Fibroblast of lung (primary cell): ENCODE measurements at places on chromosomes 13 and 19. TPM values are rescaled to one million over a fixed set of nuclear protein-coding genes. Genes with fewer than 3 reads are reported as not detected.

- H3K4me1 ChIP-seq: peaks cover 6% of the 10 kb centered on the region
- no peak overlapping the region for H3K4me3 ChIP-seq
- H3K27me3 ChIP-seq: no peaks in the 10 kb centered on the region
- H3K36me3 ChIP-seq: no peaks in the 10 kb centered on the region
- H3K27ac ChIP-seq: no peak overlapping the region
- no peak for DNase-seq
These were observed 108.3 kb downstream of the POSTN start for GRCh38 chr13:37490176-37490779.

DNA sequence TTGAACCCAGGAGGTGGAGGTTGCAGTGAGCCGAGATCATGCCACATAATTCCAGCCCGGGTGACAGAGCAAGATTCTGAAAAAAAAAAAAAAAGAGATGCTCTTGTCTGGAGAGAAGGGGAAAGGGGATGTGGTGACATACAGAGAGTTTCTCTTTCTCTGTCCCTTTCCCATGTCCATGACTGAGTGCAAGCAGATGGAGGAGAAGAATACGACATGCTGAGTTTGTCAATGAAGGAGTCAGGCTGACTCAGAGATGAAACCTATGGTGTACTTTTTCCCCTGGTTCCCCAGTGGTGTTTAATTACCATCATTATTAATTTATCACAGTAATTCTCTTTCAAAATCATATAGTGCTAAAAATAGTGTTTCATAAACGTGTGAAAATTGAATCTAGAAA lies 448.8 kb downstream of the FOXO1 start:
- peak; percentile 12 for DNase-seq
- no peaks in the 10 kb centered on the region for H3K4me1 ChIP-seq
- H3K36me3 ChIP-seq: no peaks in the 10 kb centered on the region

GRCh38 chr13:31116224-31116623 lies 45.5 kb downstream of the HSPH1 start:
- no peaks in the 10 kb centered on the region for H3K36me3 ChIP-seq
- no peak for DNase-seq
- no peaks in the 10 kb centered on the region for H3K4me1 ChIP-seq
- no peak overlapping the region for H3K27ac ChIP-seq
- H3K27me3 ChIP-seq: peaks cover 40% of the 10 kb centered on the region

GRCh38 chr19:4541114-4541805 lies 1.4 kb upstream of the LRG1 start:
- no peaks in the 10 kb centered on the region for H3K36me3 ChIP-seq
- no peak overlapping the region for H3K4me3 ChIP-seq
- no peaks in the 10 kb centered on the region for H3K27me3 ChIP-seq
- no peak overlapping the region for H3K27ac ChIP-seq

DNA sequence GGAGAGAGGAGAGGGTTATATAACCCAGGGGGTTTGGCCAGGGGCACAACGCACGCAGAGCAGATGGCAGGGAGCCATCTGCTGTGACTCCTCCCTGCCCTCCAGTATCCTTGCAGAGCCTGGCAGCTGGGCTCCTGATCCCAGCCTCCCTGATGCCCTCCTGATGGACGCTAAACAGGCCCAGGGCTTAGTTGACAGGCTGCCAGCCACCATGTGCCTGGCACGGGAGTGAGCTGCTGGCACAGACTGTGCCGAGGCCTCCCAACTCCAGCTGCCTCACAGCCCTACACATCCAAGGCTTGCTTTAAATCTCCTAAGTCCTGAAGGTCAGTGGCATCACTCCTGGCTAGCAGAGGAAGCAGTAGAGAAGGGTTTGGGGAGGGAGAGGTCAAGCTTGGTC lies 16.7 kb downstream of the SYDE1 start:
- peak overlapping the region; percentile 25 for H3K27ac ChIP-seq
- DNase-seq: no peak
- H3K4me3 ChIP-seq: no peak overlapping the region
- H3K36me3 ChIP-seq: peaks cover 11% of the 10 kb centered on the region
- H3K4me1 ChIP-seq: peaks cover 8% of the 10 kb centered on the region
- no peaks in the 10 kb centered on the region for H3K27me3 ChIP-seq

- no peak for DNase-seq
- H3K4me3 ChIP-seq: no peak overlapping the region
These were observed 760.7 kb upstream of the SLITRK6 start for GRCh38 chr13:86559901-86560300.

DNA sequence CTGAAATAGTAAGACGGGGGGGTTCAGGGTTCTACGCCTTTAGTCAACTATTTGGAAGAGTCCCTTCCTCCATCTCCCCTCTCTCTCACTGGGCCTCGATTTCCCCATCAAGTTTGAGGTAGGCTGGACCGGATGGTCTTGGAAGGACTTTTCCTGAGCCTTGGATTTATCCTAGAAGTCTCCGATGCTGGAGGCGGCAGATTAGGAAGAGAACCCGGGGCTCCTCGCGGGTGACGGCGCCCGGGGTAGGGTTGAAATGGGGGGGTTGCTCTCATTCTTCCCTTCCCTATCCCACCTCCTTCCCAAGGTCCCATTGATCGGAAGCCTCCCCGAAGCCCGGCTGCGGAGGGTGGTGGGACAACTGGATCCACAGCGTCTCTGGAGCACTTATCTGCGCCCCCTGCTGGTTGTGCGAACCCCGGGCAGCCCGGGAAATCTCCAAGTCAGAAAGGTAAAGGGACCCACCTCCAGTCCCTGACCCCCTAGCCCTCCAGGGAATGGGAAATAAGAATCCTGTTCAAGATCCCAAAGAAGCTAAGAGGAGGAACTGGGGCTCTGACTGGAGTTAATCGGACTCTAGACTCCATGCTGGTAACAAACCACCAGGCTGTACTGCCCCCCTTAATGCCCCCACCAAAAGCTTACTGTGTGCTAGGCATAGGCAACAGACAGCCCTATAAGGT lies 781 bp downstream of the QPCTL start:
- peak overlapping the region; percentile 81 for H3K4me3 ChIP-seq
- H3K36me3 ChIP-seq: peaks cover 8% of the 10 kb centered on the region
- H3K27me3 ChIP-seq: no peaks in the 10 kb centered on the region
- H3K27ac ChIP-seq: peak overlapping the region; percentile 94

DNA sequence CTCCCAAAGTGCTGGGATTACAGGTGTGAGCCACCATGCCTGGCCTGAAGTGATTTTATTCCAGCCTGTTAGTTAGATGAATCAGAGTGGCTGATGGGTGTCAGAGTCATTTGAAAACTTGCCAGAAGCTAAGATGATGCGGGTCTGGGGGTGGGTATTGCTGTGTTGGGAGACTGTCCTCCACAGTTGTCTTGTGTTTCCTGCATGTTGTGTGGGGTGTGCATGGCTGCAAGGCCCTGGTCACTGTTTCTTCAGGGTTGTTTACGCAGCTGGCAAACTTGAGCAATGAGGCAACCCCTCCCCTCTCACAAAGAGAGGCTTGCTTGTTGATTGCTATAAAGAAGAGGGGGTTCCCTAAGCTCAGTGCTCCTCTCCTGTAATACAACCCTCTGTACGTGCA lies 71.8 kb downstream of the TRPM4 start:
- no peaks in the 10 kb centered on the region for H3K36me3 ChIP-seq
- H3K4me1 ChIP-seq: no peaks in the 10 kb centered on the region
- no peak for DNase-seq
- no peak overlapping the region for H3K4me3 ChIP-seq
- H3K27ac ChIP-seq: no peak overlapping the region

The IGSF23 gene
- 0.26 and 0.33 TPM in 2 replicates for total RNA-seq

The ZGLP1 gene
- 0.51 and 0.66 TPM in 2 replicates for total RNA-seq

The LYPD3 gene
- total RNA-seq: 0.50 and 0.51 TPM in 2 replicates

The HCST gene
- 1.0 and 2.0 TPM in 2 replicates for total RNA-seq
